NCI-H1694 treated with DMSO at 0.1 percent for 48 hours (cell line): ENCODE measurements at places on chromosomes 7 and 10.

DNA sequence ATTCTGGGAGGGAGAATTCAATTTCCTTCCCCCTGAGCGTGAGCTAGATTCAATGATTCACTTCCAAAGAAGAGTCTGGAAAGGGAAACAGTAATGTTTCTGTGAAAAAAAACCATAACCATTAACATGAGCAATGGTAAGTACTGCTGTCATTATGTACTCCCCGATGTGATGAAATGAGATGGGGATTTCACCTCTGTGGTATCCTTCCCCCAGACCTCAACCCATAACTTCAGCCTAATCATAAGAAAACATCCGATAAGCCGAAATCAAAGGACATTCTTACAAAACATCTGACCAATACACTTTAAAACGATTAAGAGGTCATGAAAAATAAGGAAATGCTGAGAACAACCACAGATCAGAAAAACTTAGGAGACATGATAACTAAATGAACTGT lies 27.2 kb downstream of the EZH2 start:
- no peak for DNase-seq

DNA sequence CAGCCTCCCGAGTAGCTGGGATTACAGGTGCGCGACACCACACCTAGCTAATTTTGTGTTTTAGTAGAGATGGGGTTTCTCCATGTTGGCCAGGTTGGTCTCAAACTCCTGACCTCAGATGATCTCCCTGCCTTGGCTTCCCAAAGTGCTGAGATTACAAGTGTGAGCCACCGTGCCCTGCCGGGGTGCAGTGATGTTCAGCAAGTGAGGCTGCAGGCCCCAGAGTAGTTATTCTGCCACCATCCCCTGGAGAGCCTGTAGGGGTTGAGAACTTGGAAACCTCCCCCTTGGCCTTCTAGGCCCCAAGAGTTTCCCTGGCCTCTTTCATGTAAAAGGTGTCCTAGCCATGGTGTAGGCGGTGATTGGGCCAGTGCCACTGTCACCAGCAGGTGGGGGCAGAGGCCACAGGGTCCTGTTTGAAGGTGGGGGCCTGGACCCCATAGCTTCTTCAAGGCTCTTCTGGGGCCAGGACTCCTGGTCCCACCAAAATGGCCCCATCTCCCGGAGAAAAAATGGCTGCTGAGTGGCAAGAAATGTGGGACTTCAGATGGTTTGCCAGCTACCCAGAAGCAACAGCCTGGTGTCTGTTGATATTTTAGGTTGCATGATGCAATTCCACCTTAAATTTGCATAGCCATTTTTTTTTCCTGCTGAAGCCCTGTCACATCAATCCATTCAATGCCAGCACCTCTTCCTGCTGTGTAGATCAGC lies 25.5 kb upstream of the INMT start:
- no peak for DNase-seq

DNA sequence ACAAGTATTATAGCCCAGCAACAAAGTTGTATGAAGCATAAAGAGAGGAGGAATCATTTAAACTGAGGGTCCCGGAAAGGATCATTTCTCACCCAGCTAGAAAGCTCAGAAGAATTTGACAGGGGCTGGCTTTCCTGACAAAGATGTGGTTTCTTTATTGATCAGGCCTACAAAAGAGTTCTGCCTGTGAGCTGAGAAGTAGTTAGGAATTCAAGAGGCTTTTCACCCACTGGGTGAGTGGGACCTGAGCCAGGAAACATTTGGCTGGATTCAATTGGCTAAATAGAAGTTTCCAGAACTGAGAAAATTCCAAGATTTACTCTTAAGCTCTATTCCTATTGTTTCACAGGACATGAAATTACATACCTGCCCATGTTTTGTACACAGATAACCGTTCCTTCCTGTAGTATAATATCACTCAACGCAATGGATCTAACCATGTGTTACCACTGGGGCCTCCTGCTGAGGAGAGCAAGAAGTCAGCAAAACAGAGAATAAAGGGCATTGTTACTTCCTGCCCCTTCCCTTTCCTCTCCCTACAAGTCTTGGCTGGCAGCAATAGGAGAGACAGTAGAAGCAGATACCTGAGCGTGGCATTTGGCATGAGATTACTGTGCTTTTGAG lies 53.9 kb upstream of the PAPSS2 start:
- no peak for DNase-seq

- DNase-seq: no peak
These were observed 95.2 kb downstream of the PLCE1 start for GRCh38 chr10:94088926-94089381.

DNA sequence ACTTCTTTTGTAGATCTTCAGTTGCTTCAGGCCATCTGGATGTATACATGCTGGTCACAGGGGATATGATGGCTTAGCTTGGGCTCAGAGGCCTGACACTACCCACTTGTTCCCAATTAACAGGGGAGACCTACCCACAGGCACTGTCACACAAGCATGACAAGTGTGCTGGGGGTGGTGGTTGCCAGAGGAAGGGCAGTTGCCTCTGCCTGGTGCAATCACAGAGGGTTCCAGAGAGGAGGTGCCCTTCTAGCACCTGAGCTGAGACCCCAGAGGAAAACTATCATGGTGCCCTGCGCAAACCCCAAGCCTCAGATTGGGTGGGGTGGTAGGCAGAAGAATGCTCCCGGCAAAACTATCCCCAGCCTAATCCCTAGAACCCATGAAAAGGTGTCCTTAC lies 65.6 kb upstream of the NANOS1 start:
- DNase-seq: no peak

DNA sequence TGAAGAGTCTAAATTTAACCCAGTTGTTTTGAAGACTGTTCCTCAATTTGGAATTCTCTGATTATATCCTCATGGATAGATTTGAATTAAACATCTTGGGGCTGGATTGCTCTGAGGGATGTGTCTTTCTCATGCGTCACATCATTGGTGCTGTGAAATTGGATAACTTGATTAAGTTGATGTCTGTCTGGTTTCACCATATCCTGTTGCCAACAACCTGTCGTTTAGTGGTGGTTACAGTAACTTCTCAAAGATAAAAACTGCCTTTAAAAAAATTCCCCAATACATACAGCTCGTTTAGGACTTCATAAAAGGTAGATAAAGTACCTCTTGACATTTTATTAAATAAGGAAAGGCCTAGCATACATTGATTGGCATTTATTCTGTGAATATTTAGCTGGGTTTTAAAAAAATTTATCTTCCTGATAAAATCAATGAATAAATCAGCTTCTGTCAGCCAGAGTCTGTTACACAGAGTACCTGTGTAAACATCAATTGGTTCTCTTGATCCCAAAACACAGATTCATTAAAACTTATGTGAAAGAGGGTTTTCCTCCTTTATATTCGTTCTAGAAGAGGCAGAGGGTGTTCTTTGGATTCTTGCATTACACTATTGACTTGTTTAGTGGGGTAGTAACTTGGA lies 10.5 kb downstream of the CRCP start:
- no peak for DNase-seq

DNA sequence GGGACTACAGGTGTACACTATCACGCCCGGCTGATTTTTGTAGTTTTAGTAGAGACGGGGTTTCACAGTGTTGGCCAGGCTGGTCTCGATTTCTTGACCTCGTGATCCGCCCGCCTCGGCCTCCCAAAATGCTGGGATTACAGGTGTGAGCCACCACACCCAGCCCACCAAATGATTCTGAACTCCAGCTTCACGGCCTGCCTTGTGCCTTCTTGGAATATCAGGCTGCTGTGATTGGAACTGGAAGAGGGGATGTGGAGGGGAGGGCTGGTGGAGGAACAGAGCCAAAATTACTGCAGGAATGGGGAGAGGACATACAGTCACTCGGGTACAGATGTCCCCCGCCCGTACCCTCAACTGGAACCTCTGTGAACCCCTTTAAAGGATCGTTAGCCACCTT lies 268.4 kb downstream of the ACTR3B start:
- DNase-seq: no peak

GRCh38 chr7:150721970-150722373 lies 5.6 kb downstream of the GIMAP1 start:
- DNase-seq: no peak

DNA sequence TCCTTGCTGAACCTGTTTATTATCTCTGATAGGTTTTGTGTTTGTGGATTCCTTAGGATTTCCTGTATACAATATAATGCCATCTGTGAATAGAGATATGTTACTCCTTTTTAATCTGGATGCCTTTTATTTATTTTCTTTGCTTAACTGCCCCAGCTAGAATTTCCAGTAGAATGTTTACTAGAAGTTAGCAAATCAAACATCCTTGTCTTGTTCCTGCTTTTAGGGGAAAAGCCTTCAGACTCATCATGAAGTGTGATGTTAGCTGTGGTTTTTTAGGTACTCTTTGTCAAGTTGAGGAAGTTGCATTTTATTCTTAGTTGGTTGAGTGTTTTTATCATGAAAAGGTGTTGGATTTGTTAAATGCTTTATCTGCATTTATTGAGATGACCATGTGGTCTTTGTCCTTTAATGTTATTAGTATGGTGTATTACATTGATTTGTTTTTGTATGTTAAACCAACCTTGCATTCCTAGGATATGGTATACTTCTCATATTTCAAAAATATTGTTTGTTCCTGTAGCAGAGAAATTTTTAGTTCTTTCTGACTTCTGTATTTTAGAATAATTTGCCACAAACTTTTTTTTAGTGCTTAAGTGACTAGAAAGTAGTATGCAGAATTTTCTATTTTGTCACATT lies 24.3 kb downstream of the PPP2R2D start:
- no peak for DNase-seq

- no peak for DNase-seq
These were observed 48.0 kb downstream of the THNSL1 start for GRCh38 chr10:25064401-25064800.

- DNase-seq: no peak
These were observed 19.1 kb downstream of the ACADSB start for GRCh38 chr10:123027861-123028260.

GRCh38 chr7:128000854-128001265 lies 30.4 kb downstream of the LRRC4 start:
- no peak for DNase-seq

DNA sequence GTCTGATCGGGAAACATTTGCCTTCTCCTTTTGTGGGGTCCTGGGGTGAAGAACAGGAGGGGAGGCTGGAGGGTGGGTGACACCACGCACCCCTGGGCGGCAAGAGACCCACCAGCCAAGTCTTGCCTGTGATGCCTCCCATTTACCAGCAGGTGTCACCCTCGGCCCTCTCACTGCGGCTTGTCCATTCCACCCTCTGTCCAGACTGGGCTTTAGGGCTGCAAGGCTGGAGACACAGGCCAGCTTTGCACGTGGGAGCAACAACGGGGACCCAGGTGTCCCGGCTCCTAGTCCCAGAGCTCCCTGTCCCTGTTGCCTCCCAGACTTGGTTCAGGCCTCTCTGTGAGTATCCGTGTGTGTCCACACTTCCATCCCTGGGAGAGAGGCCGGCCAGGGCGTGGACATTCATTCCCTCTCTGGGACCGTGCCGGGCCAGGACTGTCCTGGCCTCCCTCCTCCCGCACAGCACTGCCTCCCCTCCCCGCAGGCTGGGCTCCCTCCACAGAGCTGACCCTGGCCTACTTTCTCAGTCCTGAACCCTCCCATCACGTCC lies 36.2 kb upstream of the GTF2IRD1 start:
- DNase-seq: no peak

- DNase-seq: no peak
These were observed 79.7 kb downstream of the ALOX5 start for GRCh38 chr10:45453639-45454255.

DNA sequence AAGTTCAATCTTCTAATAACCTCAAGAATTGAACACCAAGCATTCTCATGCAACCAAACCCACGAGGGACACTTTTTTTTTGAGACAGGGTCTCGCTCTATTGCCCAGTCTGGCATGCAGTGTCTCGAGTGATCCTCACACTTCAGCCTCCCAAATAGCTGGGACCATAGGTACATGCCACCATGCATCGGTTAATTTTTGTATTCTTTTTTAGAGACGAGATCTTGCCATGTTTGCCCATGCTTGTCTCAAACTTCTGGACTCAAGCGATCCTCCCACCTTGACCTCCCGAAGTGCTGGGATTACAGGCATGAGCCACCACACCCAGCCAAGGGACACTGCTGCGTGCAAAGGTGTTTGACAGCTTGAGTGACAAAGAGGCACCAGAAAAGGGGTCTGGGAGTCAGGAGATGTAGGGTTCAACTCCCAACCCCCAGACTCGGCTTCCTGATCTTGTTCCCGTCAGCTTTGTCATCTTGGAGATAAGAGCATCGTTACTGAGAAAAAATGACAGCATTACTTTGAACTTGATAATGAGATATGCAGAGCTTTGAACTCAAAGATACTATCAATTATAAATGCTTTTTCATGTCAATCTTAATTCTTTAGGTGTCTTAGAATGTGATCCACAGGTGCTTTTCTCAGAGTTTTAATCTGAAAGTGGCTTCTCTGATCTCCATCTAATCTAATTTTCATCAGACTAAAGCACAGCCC lies 1.6 kb upstream of the CYTH3 start:
- no peak for DNase-seq

GRCh38 chr7:98323597-98324322 lies 42.3 kb downstream of the BRI3 start:
- no peak for DNase-seq

GRCh38 chr10:15515202-15515601 lies 144.1 kb upstream of the FAM171A1 start:
- no peak for DNase-seq

GRCh38 chr7:117127585-117128168 lies 174.4 kb downstream of the ST7 start:
- DNase-seq: peak; percentile 75

DNA sequence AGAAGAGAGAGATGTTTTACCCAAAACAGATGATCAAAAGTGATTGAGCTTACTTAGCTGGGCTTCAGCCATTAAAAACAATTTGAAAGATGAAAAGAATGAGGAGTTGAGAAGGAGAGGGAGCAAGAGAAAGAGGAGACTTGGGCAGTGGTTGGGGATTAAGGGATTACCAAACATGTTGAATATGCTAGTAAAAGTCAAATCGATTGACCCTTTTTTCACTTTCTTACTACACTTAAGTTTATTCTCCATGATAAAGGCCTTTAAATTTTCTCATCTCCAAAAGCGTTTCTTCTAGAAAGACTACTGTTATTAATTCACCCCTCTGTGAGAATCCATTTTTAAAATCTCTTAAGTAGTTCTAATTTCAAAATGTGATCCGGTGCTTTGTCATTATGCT lies 1254.0 kb upstream of the PHF14 start:
- no peak for DNase-seq

- no peak for DNase-seq
These were observed 241.5 kb downstream of the PCDH15 start for GRCh38 chr10:54559498-54559897.

- no peak for DNase-seq
These were observed at the start of gene KMT2C for GRCh38 chr7:152435384-152436110. Gene KMT2C (minus strand): TSS chr7:152436003. CDS start chr7:152435786, 217 bp downstream.

DNA sequence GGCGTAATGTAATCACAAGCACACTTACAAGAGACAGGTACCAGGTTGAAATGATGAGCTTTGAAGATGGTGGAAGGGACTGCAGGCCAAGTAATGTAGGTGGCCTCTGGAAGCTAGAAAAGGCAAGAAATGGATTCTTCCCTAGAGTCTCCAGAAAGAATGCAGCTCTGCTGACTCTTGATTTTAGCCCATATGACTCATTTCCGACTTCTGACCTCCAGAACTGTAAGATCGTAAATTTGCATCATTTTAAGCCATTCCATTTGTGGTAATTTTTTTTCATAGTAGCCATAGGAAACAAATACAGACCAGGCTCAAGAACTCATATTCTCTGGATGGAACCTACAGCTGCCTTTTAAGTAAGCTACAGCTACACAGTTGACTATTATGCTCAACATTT lies 315.5 kb downstream of the MAGI2 start:
- no peak for DNase-seq

- DNase-seq: no peak
These were observed 310.6 kb downstream of the HDAC9 start for GRCh38 chr7:18806177-18806576.
